ENCODE measurements at places on chromosomes 1 and 21.

DNA sequence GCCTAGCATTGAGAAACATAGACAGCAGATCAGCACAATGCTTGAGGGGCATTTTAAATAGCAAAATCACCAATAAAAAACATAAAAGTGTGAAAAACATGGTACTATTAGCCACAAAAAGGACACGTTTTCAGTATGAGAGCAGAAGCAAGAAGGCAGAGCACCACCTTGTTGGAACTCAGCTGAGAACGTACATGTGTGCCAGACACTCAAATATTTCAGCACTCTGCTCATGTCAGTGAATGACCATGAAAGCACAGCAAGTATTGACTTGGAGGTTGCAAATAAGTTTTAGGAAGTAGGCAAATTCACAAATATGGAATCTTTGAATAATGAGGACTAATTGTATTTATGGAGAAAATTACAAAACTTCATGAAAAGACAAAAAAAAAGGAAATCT, 193.4 kb upstream of the PKN2 start:
- no peak for DNase-seq

DNA sequence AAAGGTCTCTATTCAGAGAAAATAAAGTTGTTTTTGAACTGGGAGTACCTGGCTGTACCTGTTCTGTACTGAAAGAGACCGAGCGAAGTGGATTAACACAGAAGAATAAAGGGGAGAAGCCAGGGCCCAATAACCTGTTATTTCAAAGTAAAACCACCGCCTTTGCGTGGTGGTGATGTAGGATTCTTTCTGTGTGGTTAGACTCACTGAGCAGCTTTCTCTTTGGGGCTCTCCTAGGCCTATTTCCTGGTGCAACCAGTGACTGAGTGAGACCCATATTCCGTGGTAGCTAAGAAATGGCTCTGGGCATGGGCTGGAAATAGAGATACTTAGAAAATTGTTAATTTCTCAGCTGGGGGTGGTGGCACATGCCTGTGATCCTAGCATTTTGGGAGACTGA, 99.9 kb downstream of the XCL2 start:
- no peak for DNase-seq

DNA sequence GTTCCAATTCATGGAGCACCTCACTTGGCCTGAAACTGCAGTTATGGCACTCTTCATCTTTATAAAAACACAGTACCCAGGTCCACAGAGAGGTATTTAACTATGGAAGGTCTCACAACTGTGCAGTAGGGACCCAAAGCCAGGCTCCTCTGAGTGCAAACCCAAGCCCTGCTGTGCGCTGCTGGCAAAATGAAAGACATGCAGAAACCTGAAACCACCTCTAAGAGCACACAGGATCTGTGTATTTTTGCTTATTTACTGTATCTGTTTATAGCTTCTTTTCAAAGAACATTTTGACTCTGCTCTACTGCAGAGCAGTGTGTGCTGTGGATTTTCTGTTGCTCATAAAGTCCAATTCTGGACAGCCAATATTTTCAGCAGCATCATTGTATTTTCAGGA, 166.6 kb downstream of the DSCAM start:
- no peak for DNase-seq

GRCh38 chr1:158121604-158122254, 59.0 kb upstream of the CD1D start:
- DNase-seq, result no peak

GRCh38 chr1:44829506-44830384, 13.3 kb downstream of the PTCH2 start:
- DNase-seq, result no peak

DNA sequence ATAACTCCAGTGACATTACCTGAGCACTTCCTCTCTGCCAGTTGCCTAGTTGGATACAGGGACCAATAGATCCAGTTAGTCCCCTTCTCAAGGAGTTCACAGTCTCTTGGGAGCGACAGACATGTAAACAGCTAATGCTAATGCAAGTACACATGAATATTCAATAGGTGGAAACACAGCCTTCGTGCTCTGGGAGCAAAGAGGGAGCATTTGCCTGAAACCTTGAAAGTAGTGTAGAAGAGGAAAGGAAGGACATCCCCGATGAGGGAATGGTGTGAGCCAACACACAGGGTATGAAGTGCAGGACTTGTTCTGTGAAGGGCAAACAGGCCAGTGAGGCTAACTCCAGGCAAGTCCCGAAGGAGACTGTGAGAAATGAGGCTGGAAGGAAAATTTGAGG, 3.8 kb upstream of the TMEM222 start:
- DNase-seq, result no peak

DNA sequence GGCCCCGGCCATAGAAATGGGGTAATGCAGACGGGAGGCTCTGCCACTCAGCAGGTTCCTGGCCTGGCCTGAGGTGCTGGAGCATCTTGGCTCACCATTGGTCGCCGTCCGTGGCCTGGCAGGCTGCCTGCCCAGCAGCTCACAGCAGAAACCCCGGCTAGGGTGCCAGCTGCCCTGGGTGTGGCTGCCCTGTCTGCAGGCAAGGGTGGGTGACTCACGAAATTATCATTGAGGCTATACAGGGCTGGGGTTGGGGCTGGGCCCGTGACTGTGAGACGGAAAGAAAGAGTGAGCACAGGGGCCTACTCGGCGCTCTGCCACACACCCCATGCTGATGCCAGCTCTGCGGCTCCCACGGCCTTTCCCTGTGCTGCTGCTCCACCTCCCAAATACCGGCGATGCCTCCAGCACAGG, 8.0 kb upstream of the PKP1 start:
- DNase-seq, result no peak

GRCh38 chr1:7749126-7749525, 22.0 kb upstream of the VAMP3 start:
- DNase-seq, result no peak

- no peak for DNase-seq
These were observed 27.0 kb upstream of the ZFP69B start for GRCh38 chr1:40423264-40423642.
